ENCODE measurements at places on chromosomes 12 and 14. TPM values are rescaled to one million over a fixed set of nuclear protein-coding genes. Genes with fewer than 3 reads are reported as not detected.
A peak's percentile ranks its signal among the peaks of the same experiment; 100 is the strongest.

Gene VRTN
- 4.3 TPM for total RNA-seq

Gene RESF1
- 104 TPM for total RNA-seq

Gene MYO1H
- total RNA-seq: 4.4 TPM

- no peak for DNase-seq
These were observed 56.2 kb downstream of the MIPOL1 start for GRCh38 chr14:37253905-37254304.

DNA sequence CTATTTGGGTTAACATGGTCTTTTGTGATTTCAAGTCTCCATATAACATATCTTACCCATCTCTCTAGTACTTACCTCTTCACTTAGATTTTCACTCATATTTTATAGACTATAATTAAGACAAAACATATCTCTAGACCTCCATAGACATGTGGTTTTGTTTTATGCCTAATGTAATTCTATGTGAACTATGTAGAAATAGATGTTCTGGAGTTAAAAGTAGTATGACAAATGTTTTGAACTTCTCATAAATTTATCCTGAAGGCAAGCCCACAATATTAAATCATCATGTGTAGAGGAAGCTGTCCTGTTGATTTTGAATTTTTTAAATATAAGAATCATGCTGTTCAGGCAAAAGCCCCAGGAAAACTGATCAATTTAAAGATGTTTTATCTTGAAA is 169.2 kb downstream of the SYT1 start:
- no peak for DNase-seq

DNA sequence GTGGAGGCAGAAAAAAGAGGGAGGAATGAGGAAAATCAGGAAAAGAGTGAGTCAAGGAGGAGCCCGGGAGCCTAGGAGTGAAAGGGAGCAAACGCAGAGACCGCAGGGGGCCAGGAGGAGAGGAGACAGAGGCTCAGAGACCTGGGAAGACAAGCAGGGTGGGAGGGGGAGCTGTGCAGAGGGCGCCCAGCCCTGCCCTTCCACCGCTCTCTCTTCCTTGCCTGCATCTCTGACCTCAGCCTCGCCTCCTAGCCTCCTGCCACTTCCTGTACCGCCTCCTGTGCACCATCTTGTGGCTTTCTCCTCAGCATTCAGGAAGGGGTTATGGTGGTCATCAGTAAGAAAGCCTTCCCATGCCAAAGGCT is 1.3 kb downstream of the CLSTN3 start:
- DNase-seq: peak; percentile 18

DNA sequence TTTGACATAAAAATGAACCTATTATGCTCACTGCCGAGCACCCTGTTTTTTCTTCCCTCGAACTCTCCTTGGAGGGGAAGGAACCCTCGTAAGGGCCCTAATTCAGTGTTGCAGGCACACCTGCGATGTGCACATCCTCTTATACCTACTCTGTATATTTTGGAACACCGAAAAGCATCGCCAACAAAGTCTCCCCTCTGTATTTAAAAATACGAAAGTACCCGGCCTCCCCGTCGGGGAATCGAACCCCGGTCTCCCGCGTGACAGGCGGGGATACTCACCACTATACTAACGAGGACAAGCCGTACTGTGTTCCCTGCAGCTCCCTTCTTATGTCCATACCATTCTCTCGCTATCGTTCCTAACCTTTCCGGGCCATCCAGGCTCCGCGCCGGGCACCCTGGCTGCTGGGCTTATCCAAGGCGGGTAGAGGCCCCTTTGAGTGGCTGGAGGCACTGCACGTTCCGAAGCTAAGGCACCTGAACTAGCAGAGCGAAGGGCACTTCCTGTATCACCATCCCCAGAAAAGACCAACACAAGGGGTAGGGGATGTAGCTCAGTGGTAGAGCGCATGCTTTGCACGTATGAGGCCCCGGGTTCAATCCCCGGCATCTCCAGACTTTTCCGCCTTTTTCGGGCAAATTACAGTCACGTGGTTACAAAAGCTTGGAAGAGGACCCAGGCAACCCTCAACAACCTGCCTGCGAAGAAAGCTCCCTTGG is 25.1 kb upstream of the UBC start:
- DNase-seq: peak; percentile 89
